ENCODE measurements at places on chromosomes 4 and X.

- DNase-seq: no peak
These were observed 1017.2 kb downstream of the SH3BGRL start for GRCh38 chrX:82219129-82219528.

DNA sequence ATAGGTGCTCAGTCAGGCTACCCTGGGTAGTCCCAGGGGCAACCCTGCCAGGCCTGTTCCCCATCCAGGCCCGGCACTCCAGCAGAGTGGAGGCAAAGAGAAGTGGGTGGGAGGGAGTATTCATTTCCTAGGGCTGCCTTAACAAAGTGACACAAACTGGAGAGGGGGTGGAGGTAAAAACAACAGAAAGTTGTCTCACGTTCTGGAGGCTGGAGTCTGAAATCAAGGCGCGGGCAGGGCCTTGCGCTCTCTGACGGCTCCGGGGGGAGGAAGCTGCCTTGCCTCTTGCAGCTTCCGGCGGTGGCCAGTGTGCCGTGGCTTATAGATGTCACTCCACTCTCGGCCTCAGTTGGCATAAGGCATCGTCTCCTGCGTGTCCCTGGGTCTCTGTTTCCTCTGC, 90.8 kb downstream of the DCTD start:
- DNase-seq: no peak

DNA sequence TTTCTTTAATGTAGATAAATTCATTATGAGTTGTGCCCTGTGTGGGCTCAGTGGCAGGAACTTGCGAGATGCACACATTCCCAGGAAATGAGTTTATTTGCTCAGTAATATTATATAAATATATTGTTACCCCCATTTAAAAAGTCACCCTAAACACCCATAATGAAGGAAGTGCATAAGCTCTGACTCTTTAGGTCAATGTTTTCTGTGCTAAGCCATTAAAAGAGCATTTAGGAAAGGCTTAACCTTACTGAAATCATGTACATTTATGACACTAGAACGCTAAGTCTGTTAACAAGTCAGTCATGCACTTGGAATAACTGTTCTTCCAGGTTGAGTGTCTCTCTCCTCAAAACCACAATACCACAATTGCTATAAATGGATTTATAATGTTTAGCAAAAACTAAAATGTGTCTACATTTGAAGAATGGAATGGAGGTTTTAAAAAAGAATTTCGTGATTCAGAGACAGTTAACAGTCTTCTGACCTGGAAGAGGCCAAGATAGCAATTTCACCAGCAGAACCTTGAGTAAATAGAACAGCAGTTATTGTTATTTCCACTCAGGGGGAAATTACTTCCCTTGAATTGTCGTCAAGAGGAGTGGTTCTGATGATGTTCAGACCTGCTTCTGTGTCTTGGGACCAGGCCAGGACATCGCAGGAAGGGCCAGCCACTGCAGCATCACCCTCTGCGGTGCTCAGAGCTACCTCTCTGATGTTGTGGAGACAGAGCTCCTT, 91.1 kb upstream of the VEGFC start:
- no peak for DNase-seq

DNA sequence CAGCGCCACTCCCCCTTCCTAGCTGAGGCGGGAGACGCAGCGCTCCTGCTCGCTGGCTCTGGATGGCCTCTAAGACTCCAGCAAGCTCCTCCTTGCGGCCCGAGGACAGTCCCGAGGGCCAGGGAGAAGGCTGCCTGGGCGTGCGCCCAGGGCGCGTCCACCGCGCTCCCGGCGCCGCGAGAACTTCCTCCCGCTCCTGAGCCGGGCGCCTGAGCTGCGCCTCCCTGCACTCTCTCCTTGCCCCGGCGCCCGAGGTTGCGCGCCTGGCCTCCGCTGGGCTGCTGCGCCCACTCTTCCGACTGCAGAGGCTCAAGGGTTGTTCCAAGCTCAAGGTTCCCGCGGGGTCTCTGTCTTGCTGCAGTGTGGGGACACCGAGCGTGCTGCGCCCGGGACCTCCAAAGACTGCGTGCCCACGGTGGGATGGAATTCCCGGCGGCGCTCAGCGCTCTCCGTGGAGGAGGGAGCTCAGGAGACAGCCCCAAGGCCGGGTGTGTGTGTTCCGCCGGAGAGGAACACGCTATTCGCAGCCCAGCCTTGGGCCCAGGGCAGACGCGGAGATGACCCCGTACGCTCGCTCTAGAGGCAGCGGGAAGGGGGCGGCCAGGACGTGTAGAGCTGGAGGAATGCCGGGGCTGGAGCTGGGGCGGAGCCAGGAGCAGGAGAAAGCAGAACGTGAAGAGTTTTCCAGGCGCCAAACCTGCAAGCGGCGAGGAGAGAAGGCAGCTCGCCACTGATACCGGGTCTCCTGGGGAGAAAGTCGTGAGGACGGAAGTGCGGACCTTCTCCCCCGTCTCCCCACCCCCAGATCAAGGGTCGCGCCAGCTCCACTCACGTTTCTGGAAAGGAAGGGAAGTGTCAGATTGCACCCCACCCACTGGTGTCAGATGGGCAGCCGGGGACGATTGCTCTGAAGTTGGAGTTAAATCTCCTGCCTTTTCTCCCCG, at the start of gene ARHGAP6:
Gene ARHGAP6, minus strand, starts transcription at position 753 of the 944 bp plus-strand sequence. CDS start 1,092 bp downstream, outside the sequence.
- peak; percentile 71 for DNase-seq

DNA sequence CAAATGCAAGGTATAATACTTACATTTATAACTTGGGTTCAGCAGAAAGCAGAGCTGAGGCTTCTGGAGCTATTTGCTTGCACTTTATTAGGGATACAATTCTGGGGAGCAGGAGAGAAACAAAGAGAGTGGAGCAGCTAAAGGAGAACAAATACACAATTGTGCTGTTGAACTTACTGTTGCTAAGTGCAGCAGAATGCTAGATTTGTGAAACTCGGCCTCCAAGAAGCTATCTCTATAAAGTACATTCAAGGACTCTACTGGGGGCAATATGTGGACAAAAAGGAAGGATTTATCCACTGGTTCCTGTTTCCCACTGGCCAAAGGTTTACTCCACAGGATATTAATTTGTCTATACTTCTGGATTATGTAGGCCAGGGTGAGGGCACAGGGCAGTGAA, 86.8 kb downstream of the PPP1R2C start:
- DNase-seq: no peak

GRCh38 chrX:107857837-107858236, 32.2 kb downstream of the MID2 start:
- DNase-seq: no peak

GRCh38 chrX:22093550-22093949, 61.4 kb downstream of the PHEX start:
- no peak for DNase-seq

GRCh38 chr4:110195561-110196205, 2.7 kb downstream of the ELOVL6 start:
- DNase-seq: no peak

- no peak for DNase-seq
These were observed 195.2 kb upstream of the SLC7A11 start for GRCh38 chr4:138437263-138437851.

GRCh38 chr4:173272996-173273395, 61.2 kb downstream of the HMGB2 start:
- DNase-seq: no peak

DNA sequence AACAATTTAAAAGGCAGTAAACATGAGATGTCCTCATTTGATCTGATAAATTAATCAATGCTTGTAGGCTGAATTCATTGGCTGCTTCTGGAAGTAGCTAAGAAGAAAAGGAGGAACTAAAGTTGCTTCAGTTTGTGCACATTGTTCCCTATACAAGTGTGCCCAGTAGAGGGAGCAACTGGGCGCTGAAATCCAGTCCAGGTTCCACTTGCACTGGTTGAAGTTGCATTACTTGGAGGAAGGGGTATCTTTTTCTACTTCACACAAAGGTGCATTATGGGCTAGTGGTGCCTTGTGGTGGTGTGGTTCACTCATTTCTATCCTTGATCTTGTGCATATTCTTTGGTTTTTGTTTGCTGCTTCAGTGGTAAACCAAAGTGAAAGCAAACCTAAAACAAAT, 67.9 kb upstream of the SOX3 start:
- peak; percentile 14 for DNase-seq

GRCh38 chr4:145388043-145388442, 93.6 kb upstream of the SMAD1 start:
- no peak for DNase-seq

DNA sequence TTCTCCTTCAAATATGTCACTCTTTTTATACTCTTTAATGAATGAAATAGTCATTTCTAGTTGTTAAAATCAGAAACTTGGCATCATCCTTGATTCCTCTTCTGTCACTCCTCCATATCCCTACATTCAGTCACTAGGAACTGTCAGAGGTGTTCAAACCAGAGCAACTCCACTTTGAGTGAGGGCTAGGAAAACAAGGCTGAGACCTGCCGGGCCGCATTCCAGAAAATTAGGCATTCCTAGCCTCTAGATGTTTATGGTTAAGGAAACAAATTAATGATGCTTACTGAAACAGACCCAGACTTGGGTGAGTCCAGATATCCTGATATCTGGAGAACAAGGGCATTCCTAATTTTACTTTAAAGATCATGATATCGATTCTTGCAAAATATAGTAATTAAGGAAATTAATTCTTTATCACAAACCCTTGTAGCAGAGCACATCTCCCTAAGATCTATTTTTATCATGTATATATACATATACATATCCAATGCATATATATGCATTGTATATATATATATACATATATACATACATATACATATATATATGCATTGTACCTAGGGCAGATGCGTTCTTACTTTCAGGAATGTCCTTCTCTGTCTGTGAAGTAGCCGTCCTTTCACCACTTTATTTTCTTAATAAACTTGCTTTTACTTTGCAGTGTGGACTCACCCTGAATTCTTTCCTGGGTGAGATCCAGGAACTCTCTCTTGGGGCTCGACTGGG, 98.4 kb upstream of the GC start:
- DNase-seq: no peak

GRCh38 chr4:142377342-142378091, 468.6 kb downstream of the INPP4B start:
- no peak for DNase-seq

DNA sequence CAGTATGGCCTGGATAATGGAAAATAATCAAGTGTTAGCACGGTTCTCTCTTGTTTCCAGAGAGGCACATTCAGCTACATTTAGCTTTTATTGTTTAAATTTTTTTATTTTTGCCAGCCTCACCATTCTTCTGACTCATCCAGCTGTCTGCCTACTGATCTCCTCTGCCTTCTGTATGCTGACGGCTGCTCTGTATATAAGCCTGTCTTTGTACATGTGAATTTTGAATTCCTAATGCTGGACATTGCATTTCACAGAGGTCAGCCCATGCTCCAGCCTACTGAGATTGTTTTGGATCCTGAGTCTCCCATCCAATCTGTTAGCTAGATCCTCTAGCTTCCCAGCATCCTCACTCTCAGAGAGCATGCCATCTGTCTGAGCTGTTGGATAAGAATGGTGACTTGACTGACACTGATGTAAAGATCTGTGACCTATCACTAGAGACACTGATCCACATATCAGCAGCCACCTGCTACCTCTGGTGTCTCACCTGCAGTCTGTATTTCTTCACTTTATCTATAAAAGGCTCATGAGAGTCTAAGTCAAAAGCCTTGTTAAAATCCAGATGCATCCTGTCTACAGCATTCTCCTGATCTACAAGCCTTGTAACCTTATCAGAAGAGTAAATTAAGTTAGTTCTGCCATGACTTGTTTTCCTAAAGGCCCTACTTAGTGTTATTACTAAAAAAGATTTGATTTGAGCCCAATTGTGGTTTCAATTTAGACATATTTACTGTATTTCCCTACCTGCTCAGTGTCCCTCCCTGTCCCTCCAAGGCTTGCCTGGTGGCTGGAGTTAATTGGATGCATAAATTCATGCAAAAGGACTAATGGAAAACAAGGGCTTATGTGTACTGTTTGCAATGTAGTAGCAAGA, 25.6 kb upstream of the ARHGAP36 start:
- no peak for DNase-seq

GRCh38 chrX:3526731-3527130, 180.3 kb upstream of the MXRA5 start:
- DNase-seq: no peak

DNA sequence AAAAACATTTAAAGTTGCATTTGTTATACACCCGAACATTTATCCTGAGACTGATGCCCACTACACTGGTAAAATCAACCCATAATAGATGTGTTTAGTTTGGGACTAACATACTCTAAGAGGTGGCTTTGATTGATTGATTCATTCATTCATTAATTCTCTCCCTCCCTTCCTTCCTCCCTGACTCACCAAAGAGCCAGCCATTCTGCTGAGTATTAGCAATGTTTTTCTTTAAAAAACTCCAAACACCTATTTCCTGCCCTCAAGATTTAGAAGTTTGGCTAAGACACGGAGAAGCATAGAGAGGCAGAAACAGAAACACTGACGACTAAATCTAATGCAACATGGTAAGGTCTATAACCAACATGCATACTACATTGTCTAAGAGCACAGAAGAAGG, 88.9 kb downstream of the RASL11B start:
- DNase-seq: no peak

GRCh38 chrX:80807992-80808735, 1.5 kb downstream of the BRWD3 start:
- DNase-seq: peak; percentile 81

- no peak for DNase-seq
These were observed 2062.0 kb downstream of the ARAP2 start for GRCh38 chr4:34182306-34182705.

DNA sequence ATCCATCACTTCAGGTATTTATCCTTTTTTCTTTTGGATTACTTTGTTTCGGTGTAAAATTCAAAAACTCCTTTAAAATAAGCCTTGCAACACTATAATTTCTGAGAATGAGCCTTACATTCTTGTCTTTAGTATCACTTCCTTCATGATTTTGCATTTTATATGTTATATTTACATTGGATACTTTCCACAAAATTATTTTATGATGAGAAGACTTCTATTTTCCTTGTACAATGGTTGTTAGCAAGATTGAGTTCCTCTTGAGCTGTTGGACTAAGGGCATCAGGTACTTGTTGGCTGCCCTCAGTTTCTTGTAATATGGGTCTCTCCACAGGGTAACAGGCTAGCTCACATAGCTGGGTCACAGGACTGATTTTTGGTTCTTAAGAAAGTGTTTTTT, 22.7 kb upstream of the HPGDS start:
- no peak for DNase-seq

- no peak for DNase-seq
These were observed 40.7 kb downstream of the ANXA3 start for GRCh38 chr4:78592088-78592783.

- DNase-seq: no peak
These were observed 10.8 kb downstream of the CXCL8 start for GRCh38 chr4:73751166-73751565.

DNA sequence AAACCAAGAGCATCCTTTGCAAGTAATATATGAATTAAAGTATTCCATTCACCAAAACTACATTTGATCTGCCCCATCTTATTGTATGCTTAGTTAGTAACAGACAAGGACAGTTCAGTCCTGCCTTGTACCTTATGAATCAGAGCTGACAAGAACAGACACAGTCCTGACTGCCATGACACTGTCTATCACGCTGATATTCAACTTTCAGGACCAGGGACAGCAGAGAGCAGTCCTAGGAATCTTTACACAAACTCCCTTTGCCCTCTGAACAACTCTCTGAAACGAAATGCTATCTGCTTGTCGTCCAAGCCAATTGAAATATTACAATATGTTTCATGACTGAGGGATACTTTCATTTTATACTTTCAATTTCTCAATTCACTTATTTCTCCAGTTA, 268.6 kb upstream of the VCX start:
- no peak for DNase-seq

- DNase-seq: no peak
These were observed 63.8 kb downstream of the SLITRK2 start for GRCh38 chrX:145881175-145881995.
